ENCODE measurements at places on chromosomes 6 and 20.

DNA sequence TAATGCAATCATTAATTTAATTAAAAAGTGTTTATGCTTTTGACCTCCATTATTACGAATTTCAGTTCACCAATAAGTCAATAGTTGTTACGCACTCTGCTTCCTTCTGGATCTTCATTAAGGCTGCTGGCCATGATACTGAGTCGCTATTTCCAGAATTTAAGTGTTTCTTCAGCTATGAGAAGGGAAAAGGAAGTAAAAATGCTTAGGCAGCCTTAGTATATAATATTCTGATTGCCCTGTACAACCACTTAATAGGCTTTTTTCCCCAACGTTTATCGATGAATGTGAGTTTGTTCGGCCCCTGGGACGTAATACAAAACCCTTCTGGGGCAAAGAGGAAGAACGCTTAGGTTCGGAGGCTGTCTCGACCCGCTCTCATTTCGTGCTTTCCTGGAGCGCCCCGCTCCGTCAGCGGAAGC, 644 bp downstream of the OARD1 start:
- no peak for DNase-seq

DNA sequence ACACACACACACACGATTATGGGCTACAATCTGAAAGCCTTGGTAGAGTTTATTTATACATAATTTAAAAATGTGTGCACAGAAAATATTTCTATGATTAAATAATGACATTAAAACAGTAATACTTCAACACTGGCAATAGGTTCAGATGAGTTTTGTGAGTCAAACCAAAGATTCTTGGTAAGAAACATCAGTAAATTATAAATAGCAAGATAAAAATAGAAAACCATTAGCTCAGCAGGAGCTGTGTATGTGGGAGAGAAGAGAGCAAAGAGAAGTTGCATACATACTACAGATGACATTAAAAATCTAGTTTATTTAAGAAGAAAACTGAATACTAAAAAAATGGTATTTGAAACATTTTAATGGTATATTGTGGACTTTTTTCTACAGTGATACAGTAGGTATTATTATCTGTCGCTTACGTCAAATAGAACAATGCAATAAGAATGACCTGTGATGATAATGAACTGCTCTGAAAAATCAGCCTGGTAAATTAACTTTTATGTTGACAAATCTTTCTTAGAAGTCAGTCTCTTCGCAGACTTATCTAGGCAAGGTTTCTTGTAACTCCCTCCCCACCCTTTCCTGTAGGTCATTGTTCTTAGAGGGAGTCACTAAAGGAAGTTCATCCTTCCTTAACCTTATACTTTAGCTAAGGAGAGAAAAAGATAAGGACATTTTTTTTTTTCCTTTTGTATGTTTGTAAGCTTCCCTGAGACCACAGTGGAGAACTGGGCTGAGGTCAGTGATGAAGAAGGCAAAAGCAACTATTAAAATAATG, 149.3 kb downstream of the GJA1 start:
- no peak for DNase-seq

DNA sequence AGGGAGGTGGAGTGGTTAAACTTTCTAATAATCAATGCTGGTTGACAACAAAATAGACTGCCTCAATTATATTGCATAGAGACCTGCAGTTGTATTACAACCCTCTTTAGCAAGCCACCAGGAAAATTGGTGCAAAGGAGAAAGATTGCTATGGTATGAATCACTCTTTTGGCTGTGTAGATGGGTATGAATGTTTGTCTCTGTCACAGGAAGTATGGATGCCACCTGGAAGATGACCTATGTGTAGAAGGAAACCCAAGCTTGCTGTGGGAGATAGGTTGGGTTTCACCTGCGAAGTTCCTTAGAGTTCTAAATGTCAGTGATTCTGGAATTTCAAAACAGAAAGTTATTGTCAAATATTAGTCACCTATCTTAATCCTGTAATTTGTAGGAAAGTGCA, 134.6 kb downstream of the SOBP start:
- no peak for DNase-seq

GRCh38 chr6:33820784-33821520, 17.1 kb upstream of the MLN start:
- DNase-seq = no peak

DNA sequence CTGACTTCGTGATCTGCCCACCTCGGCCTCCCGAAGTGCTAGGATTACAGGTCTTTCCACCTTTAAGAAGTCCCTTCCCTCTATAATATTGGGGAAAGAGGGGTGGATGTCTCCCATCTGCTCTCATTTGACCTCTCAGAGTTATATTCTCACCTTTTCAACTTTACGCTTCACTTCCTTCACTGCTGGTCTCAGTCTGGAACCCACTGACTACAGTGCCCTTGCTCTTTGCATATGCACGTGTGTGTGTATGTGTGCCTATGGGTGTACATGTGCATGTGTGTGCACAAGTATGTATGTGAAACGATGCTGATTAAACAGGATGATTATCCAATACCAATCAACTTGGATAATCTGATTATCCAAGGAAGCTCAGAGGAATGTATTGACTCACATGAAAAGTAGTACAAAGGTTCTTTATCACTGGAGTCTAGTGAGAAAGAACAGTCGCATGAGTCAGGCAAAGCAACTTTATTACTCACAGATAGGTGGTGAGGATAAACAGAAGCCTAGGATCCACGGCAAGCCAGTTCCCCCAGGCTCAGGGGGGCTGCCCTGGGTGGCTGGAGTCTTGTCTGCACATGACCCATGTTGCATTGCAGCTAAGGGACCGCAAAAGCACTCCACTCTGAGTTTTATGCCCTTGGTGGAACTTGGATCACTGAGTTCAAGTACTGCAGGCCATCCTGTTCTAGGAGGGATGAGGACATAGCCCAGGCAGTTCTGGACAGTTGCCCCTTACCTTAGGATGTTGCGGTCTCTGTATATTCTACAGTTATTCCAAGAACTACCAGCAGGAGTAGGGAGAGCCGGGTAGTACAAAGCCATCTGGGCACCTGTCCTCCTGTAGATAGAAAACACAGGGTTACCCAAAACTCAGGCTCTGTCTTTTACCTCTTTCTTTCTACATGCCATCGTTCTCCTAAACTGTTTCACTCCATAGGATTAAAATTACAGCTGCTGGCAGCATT, 50.9 kb downstream of the SNRNP48 start:
- no peak for DNase-seq

DNA sequence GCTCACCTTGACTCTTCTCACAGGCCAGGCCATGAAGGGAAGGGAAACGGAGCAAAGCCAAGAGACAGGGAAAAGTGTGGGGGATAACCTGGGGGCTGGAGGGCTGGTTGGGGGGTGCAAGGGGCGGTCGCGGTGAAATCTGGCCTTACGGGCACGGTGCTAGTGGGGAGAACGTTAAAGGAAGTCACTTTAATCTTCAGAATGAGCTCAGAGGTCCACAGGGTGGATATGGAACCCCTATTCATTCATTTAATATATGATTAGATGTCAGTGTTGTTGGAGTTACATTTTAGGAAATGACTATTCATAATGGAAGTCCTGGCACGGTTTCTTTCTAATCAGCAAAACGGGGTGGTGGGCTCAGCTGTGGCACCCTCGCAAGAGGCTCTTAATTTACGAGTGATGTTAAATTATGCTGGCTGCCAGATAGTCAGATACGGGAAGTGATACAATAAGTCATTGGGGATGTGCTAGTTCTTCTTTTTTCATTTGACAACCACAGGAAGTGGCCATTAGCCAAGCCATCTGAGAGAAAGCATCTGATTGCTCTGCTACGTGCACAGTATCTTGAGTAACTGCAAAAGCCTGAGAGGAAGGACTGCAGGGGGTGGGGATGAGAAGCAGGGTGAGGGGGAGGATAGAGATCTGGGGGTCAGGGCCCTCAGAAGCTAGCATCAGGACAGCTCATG, 253.0 kb downstream of the QKI start:
- no peak for DNase-seq

DNA sequence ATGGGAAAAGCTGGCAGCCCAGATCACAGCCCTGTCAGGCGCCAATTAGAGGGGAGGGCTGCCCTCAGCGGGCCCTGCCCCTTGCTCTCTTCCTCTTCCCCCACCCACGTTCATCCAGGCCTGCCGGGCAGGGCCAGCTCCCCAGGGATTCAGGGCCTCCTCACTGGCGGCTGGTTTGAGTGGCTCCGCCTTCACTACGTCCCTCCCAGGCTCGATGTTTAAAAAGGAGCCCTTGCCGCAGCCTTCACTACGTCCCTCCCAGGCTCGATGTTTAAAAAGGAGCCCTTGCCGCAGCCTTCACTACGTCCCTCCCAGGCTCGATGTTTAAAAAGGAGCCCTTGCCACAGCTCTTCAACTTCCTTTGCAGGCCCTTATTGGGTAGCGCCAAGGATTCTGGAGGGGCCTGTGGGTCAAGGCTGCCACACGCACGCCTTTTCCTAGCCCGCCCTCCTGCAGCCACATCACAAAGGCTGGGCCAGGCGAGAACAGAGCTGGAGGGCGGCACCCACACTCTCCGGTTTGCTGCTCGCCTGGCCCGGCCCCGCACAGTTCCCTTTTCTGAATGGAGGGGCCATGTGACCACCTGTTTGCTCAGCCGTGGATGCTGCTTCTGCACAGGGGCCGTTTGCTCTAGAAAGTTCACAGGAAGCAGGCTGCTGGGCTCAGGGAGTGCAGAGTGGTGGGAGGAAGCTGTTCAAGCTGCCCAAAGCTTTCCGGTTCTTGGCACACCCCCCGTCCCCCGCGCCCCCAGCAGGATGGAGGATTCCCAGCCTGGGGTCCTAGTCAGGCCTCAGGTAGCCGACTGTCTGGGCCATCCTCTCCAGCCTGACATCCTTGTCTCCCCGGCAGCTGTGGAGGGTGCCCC, 1.6 kb downstream of the SLC17A9 start:
- DNase-seq = peak; percentile 85

- DNase-seq = no peak
Measured at GRCh38 chr20:33680686-33681085, 5.5 kb downstream of the E2F1 start.

GRCh38 chr6:39196673-39197091, 32.6 kb downstream of the KCNK5 start:
- no peak for DNase-seq

DNA sequence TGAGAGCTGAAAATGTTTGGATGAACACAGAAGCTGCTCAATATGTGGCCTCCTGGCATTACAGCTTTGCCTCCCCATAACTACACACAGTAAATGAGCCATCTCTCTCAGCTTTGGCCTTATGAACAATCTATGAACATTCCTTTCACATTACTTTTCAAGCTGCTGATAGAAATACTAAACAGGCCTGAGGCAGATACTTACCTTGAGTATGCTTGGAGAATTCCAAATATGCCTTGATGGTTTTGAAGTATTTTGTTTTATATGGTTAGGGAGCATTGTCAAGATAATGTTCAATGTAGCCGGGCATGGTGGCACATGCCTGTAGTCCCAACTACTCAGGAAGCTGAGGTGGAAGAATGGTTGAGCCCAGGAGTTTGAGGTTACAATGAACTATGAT, 104.5 kb downstream of the CD24 start:
- no peak for DNase-seq

DNA sequence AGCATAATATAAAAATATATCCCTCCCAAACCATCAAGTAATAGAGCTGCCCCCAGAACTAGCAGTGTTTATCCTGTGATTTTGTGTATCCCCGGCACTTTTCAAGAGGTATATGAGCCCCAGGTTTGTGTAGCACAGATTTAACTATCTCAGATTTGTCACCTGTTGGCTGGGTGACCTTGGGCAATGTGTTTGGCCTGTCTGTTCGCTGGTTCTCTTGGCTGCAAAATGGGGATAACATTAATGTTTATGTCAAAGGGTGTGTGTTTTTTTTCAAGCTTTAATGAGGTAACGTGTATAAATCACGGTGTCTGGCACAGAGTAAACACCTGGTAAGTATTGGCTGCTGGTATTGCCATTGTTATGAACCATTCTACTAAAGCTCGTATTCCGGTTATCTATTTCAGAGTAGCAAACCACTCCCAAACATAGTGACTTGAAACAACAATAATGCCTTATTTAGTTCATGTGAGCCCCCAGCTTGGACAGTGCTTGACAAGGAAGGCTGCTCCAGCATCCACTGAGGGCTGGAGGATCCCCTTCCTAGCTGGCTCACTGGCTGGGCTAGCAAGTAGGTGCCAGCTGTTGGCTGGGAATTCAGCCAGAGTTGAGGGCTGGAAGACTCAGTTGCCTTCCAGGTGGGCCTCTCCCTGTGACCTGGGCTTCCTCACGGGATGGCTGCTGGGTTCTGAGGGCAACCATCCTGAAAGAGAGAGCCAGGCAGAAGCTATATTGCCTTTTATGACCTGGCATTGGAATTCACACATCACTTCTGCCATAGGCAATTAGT, 36.2 kb downstream of the PDRG1 start:
- no peak for DNase-seq

DNA sequence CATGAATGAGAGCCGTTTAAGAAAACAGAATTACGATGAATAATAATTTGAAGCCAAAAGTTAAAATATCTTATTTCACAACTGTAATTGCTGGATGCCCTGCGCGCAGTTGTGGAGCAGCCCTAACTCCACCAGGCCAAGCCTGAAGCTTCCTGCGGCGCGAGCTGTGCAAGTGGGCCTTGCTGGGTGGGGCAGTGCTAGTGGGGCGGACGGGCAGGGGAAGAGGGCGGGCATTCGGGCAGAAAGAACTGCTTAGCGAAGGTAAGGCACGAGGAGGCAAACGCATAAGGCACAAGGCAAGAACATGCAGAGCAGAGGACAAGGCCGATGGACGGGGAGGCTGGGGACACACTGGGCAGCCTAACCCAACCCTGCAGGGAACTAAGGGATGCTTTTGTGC, 2.3 kb downstream of the HLA-DQB2 start:
- DNase-seq = no peak

DNA sequence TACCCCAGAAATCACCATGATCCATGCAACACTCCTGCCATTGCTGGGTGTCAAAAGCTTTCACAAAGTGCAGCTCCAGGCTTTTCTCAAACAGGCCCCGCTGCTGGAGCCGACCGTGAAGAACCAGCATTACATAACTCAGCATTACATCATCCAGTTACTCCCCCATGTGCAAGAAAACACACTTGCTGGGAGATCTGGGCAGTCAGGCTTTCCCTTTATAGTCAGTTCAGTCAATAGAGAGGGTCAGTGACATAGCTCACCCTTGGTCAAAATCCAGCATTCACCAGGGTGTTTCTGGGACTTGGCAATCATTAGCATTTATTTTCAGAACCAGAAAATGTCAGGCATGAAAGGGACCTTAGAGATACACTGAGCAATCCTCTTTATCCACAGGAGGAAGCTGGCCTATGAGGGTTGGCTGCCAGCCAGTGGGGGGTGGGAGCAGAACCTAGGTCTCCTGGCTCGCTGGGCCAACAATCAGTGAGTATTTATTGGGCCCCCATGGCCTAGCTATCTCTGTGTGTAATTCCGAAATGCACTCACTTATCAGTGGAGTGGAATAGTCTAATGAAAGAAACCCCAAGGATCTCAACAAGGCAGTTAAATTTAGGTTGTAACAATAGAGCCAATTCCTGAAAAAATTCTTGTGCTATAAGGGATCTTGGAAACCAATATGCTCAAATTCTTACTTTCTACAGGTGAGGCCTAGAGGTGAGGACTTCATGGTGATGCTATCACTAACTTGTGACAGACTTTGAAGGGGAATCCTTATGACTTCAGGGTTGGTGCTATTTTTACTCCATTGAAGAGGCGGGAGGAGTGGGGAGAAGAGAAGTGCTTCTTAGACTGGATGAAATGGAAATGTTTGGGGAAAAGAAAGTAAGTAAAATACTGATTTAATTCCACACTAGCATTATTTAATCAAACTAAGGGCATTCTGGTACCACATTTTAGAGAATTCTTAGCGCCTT, 54.6 kb downstream of the LYRM4 start:
- no peak for DNase-seq

Data from NCI-H345 (cell line).